Tongue (tissue), 3 donors: ENCODE measurements at places on chromosomes 7 and 10.

- no peak for DNase-seq
Observed at GRCh38 chr7:103718482-103719061, 270.9 kb downstream of the RELN start.

GRCh38 chr7:27587429-27587828 is 75.3 kb downstream of the HIBADH start:
- DNase-seq: no peak

DNA sequence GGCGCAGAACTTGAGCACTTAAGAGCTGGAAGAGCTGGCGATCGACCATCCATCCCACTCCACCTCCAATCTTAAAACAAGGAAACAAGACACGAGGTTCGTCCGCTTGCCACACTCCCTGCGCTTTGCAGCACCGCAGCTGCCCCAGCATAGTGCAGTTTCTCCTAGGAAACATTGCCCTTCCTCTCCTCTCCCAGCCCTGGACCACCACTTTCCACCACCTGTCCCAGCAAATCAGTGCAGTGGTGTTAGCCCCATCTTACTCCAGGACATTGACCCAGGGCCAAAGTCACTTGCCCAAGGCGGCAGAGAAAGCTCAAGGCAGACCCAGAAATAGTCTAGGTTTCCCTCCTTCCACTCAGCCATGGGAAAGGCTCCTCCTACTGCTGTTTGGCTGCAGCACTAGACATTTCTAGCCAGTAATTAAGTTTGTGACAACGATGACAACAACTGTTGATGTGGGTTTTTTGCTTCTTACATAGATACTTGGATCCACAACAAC is 1.5 kb upstream of the PARD3 start:
- DNase-seq: peak; percentile 55

DNA sequence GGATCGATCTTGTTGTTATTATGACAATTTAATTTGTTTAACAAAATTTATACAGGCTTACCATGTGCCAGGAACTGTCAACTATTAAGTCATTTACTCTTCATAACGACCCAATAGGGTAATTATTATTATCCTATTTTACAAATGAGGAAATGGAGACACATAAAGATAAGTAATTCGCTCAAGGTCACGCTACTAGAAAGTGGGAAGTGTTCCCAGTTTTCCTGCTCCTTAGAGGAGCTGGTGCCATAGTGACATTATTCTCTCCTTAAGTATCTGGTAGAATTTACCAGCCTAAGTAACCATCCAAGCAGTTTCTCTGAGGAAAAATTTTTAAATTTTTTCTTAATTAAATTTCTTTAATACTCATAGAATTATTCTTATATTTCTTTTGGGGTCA is 360.9 kb upstream of the RNF32 start:
- DNase-seq: peak; percentile 2

- DNase-seq: no peak
Observed at GRCh38 chr10:1142596-1142995, 86.4 kb downstream of the WDR37 start.

- no peak for DNase-seq
Observed at GRCh38 chr10:15365692-15366091, 5.4 kb downstream of the FAM171A1 start.

GRCh38 chr10:13873196-13873595 is 286.4 kb downstream of the PRPF18 start:
- no peak for DNase-seq

DNA sequence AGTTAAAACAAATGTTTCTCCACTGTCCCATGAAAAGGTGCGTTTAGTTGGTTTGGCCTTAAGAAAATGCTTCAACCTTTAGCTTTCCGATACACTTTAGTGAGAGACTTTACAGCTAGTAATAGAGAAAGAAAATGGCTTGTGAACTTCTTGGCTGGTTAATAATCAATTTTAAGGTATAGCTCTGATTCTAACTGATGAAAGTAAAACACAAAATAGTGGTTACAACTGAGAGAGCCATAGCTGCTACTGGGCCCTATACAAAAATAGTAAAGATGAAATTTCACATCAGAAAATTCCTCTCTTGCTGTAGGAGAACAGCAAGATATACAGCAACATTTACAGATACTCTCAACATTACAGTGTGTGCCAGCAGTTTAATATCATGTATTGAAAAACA is 371.4 kb downstream of the PHTF2 start:
- no peak for DNase-seq

DNA sequence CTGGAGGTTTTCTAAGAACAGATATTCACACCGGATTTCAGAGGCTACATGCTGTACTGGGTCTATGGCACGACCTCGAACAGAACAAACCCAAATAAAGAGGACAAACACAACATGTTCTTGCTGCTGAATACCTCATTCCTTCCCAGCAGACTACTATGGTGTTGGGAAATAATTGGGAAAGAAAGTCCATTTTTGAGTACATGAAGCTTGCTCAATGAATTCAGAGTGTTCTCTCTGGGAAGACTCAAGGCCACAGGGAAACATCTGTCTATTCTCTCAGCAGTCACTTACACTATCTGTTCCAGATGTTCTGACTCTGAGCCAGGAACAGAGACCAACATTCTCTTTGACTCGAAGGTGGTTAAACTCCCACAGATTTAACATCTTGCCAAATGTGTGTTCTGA is 30.9 kb downstream of the LAMB1 start:
- peak; percentile 95 for DNase-seq

GRCh38 chr10:74755273-74755672 is 71.1 kb upstream of the KAT6B start:
- DNase-seq: no peak

DNA sequence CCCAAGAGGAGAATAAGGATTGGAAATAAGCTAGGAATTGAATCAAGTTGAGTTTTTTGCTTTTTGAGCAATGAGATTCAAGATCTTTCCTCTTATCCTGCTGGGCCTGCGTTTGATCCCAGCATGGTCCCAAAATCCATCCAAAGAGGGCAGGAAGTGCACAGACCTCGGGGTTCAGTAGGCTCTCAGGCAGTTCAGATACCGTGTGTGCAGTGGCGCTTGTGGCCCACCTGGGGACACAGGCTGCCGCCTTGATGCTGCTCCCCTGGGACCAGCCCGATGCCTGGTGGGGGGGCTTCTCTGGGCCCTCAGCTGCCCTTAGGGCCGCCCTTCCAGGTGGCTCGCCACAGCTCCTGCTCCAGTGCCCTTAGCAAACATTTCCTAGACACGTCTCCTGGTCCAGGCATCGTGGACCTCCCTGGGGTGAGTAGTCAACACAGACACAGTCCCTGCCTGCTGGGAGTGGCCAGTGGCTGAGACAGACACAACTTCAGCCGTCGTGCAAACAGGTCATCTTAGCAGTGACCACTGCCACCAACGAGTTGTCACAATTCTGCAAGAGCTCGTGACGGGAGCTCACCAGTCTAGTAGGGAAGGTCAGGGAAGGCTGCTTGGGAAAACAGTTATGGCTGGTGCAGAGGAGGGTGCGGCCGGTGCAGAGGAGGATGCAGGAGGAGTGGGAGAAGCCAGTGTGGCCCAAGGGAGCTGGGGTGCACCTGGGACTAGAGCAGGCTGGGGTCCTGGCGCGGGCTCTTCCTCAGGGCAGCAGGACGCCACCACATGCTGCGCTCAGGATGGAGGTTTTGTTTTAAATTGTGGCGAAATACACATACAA is 21.7 kb upstream of the JAKMIP3 start:
- DNase-seq: no peak

DNA sequence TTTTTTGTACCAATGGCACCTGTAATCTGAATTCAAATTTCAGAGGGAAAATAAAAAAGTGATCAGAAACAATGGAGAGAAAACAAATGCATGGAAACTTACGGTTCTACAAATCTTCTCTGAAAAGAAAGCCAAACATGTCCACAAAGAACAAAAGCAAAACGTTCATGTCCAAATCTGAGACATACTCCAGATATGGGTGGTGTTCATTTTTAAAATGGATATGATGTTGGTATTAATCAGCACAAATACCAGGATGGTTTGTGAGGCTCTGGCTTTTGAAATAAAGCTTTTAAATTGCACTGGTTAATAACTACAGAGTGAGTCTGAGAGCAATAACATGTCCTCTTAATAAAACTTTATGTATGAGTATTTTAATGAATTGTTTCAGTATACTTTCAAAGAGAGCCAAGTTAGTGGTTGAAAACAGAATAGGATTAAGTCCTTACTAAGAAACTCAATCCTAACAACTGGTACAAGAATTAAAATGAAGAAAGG is 366.4 kb downstream of the INHBA start:
- DNase-seq: no peak

DNA sequence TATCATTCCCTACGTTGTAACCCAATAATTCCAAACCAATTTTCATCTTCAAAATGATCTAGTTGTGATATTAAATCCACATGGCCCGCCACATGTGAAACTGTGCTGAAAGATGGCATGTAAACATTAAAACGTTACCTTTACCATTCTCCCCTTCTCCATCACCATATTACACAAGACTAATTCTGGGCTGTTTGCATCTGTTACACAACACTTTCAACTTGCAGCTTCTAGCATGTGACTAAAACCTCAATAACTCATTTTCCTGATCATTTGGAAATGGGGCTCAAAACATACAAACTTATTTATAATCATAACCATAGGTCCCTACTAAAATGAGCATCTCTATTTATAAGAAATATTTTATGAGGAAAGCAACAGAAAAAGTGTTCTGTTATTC is 4.7 kb downstream of the MTERF1 start:
- DNase-seq: no peak

DNA sequence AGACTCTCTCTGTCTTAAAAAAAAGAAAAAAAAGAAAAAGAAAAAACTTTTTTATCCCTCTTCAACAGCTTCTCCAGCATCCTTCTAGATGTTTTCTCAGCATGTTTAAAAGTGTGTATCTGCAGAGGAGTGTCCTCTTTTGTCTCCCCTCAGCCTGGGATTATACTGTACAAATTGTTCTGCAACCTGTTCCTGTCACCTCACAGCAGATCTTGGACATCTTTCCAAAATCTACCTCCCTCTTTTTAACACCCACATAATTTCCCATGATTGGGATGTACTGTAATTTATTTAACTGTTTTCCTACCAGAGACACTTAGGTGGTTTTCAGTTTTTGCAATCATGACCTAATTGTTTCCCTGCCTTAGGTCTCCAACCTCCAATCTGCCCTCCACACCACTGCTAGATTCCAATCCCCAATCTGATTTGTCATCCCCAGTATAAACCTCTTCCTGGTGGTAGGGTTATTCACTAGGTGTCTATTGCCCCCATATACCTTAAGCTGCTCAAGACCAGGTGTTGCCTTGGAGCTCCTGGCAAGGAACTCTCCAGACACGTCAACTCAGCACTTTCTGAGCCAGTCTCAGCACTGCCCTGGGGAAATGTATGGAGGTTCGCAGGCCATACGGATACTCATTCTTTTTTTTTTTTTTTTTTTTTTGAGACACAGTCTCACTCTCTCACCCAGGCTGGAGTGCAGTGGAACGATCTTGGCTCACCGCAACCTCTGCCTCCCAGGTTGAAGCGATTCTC is 17.6 kb upstream of the DDIT4 start:
- no peak for DNase-seq

- peak; percentile 44 for DNase-seq
Observed at GRCh38 chr10:79149662-79150443, 81.1 kb downstream of the ZMIZ1 start.

- no peak for DNase-seq
Observed at GRCh38 chr7:73850781-73851207, 8.5 kb upstream of the METTL27 start.

GRCh38 chr7:129784783-129785684 is 167.7 kb downstream of the UBE2H start:
- DNase-seq: no peak

DNA sequence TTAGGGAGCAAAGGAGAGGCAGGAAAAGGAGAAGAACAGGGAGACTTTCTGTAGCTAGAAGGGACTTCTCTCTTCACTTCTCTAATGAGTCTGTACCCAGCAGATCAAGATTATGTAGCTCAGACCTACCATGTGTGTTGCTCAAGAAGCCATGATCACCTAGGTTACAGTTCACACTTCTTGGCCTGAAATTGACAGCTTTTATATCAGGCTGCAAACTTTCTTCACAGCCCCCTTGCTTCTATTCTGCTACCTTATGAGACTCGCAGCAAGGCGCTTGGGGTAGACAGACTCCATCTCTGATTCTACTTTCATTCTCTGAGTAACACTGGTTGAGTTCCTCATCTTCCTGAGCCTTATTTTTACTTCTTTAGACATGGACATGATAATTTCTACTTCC is 19.6 kb upstream of the GIMAP2 start:
- DNase-seq: no peak

GRCh38 chr10:113555245-113555644 is 2.4 kb downstream of the HABP2 start:
- no peak for DNase-seq
